ENCODE measurements at places on chromosomes 1 and 21.
A peak's percentile ranks its signal among the peaks of the same experiment; 100 is the strongest.

DNA sequence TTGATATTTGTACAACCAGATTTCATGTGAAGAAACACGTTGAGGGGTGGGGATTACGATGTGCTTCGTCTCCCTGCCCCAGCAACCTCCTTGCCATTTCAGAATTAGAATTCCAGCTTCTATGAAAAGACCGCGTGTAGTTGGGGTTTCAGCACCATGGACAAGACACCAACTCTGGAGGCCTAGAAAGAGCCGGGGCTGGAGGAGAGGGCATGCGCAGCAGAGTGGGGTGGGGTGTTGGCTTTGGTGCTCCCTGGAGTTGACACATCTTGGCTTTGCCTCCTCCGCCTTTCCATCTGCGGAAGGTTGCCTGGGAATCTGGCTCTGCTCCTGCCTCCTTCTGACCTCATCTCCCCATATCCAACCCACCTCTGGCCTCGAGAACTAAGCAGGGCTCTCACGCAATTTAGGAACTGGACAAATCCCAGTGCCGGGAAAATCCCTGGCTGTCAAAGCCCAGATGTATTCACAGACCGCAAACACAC lies 11.8 kb downstream of the HTR6 start:
- peak; percentile 67 for DNase-seq

- DNase-seq, result no peak
These were observed 2.7 kb downstream of the FOXE3 start for GRCh38 chr1:47418681-47419325.

DNA sequence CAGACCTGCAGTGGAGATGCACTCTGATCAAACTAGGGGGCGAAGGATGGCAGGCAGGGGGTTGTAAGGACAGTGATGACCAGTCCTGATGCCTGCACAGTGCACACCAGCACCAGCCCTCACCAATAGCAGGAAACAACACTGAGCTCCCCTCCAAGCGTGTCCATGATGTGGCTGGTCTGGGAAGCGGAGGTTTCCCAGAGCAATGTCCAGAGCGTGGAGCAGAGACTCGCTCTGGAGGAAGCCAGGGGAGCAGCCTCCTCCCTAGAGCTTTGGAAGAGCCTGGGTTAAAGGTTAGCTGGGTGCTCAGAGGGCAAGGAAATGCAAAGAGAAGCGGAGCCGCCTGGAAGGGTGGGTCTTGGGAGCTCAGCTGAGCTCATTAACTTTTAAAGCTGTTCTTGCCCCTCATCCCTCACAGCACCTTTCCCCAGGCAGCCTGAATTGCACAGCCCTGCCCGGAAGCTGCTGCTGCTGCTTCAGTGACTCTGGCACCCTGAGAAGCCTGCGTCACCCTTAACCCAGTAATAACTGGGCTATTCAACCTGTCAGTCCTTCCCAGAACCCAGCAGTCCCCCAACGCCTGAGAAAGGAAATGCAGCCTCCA lies 162.2 kb upstream of the RAB4A start:
- DNase-seq, result no peak

DNA sequence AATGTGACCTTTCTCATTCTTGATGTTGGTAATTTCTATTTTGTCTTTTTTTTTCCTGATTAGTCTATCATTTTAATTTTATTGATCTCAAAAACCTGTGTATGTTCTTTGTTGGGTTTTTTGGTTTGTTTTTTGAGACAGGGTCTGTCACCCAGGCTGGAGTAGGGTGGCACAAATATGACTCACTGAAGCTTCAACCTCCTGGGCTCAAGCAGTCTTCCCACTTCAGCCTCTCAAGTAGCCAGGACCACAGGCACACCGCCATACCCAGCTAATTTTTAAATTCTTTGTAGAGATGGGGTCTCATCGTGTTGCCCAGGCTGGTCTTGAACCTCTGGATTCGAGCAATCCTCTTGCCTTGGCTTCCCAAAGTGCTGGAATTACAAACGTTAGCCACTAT lies 145.2 kb downstream of the PIK3R3 start:
- DNase-seq, result no peak

GRCh38 chr1:62038594-62039284 lies 155.9 kb upstream of the L1TD1 start:
- DNase-seq, result no peak

GRCh38 chr1:3673381-3674099 lies 21.2 kb downstream of the TP73 start:
- peak; percentile 67 for DNase-seq

- no peak for DNase-seq
These were observed 569 bp downstream of the TRABD2B start for GRCh38 chr1:47996406-47997226.

GRCh38 chr1:171597203-171597602 lies 24.8 kb upstream of the MYOCOS start:
- no peak for DNase-seq

- DNase-seq, result no peak
These were observed 4.7 kb downstream of the RIMKLA start for GRCh38 chr1:42385283-42385682.

DNA sequence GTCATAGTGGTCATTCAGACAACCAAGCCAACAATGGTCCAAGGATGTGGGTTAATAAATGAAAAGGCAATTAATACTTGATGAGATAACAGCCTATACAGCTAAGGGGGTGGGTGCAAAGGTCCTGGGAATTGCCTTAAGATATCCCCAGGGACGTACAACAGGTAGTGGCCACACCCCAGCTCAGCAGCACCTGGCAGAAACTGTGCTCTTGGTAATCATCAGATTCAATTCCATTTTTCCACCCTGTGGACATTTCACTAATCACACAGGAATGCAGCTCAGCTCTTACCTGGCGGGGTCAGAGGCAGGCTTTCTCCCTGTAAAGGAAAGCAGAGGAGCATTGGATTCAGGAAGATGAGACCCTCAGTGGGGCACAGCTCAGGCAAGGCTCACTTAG lies 32.9 kb downstream of the FCRL5 start:
- no peak for DNase-seq

GRCh38 chr1:207017615-207018559 lies 14.7 kb downstream of the C1orf116 start:
- no peak for DNase-seq

GRCh38 chr1:159961636-159962035 lies 7.6 kb upstream of the SLAMF9 start:
- DNase-seq, result no peak

DNA sequence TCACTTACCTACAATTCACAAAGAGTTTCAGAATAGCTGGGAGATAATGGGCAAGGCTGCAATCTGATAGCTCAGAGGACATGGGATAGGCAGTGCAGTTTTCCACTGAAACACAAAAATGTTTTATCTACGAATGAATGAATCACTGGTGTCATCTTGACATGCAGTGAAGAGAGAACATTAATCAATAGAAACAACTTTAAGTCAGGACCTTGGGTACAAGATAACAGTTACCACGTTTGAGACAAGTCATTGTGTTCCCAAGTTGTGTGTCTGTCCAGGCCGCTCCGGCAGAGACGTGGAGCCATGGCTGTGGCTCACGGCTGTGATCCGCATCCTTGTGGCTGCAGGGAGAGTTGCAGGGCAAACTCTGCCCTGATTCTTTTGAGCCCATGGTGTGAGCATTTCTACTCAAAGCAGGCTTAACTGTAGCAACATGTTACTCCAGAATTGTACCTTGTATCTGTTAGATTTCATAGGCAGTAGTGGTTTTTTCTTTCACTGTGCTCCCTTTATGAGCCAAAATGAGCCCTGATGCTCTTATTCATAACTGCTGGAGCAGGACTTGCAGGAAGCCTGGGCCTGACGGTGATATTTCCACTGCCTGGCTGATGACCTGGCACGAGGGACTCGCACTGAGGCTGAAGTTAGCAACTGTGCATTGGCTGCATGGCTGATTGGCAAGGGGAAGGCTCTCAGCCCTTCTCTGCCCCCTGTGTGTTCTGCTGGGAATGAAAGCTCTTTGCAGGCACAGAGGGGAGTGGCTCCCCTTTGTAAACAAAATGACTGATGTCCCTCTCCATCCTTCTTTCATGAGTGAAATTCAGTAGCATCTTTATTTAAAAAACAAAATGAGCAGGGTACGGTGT lies 465.2 kb downstream of the AJAP1 start:
- no peak for DNase-seq

DNA sequence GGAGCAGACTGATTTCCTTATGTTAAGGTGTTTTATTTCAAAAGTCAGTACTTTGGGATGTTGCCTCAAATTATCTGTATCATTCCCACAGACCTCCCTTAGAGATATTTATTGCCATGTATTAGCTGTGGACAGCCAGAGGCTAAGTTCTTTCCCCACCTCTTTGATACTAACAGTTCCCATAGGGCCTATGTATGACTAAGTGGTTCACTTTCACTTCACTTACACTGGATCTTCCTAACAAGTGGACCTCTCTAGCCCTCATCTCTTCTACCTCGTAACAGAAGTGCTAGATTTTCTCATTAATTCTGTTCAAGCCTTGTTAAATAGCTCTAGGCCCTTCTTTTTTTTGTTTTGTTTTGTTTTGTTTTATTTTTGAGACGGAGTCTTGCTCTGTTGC lies 6.2 kb downstream of the TRAF5 start:
- DNase-seq, result no peak

- no peak for DNase-seq
These were observed 4.0 kb upstream of the ZBTB40 start for GRCh38 chr1:22447621-22448111.

DNA sequence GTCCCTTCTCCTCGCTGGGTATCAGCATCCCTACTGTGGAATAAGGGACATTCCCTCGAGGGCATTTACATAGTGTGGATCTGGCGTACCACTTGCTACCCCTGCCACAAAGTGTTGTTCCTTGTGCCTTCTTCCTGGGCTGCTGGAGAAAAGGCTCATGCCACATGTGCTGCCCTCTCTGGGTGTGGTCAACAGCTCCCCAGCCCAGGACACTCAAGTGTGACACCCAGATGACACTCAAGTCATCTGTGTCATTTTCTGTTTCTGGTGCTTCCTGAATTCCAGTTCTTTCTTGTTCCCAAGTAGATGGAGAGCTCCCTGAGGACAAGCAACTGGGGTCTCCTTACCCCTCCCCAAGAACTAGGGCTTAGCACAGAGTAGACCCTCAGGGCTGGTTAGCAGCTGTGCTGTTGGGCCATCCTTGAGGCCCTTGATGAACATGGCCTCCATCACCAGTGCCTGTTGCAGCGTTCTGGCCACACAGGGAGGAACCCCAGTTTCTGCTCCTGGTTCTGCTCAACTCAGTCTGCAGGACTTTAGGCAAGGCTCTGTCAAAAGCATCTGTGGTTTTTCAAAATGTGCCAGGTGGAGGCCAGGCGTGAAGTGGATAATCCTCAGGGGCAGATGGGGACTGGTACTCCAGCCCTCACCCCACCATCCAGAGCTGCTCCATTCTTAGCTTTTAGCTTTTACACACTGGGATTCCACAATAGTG lies 49.0 kb upstream of the CLIC4 start:
- DNase-seq, result no peak

- no peak for DNase-seq
These were observed 124.3 kb downstream of the ETS2 start for GRCh38 chr21:38930066-38930465.

DNA sequence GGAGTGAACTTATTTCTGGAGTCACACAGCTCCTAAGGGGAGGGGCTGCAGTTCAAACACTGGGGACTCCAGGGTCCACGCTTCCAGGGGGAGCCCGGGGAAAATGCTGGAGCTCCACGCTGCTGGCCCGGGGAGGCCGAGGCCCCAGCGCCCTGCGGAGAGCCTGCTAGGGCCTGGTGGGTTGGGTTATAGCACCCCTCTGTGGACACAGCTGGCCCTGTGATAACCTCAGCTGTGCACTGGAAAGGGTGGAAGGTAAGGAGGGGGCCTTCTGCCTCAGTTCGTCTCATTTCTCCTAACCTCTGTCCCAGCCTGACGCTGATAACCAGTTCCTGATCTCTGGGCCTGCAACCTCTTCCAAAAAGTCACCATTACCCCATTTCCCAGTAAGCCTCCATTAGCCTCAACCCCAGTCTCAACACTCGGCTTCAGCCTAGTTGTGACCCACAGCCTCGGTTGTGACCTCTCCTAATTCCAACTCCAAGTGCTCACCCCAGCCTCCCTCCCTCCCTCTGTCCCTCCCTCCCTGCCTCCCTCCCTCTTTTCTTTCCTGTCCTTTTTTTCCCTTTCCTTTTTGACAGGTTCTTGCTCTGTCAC lies 7.1 kb downstream of the NBL1 start:
- peak; percentile 88 for DNase-seq

Data from GM13976 (cell line).